ENCODE measurements at places on chromosomes 7 and 10.

DNA sequence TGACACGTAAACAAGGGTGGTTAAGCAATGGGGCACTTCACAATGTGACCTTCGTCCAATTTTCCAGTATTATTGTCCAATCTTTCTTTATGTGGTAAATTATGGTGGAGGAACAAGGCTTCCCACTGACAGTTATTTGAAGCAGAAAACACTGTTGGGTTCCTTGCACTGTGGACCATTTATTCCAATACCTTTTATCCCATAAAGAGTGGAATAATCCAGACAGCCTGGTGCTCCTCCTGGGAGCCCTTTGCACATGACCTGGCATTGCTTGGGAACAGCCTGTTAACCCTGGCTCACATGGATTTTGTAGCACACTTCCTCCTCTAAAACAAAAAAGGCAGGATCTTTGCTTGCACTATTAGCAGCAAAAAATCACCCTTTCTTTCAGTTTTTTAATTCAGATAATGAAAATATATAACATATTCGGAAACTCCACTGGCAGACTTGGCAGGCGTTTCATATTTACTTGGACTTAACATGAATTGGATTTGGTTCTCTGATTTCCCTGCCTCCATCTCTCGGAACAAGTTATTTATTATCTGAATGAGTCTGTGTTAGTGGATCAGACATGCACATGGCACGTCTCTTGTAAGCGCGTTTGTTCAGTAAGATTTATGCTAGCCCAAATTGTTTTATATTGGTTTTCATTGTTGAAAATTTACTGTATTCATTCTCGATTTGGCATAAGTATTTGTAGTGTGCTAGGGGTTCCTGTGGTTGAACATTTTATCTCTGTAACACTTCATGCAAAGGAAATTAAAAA lies 59.3 kb downstream of the BMPER start:
- DNase-seq, result no peak

DNA sequence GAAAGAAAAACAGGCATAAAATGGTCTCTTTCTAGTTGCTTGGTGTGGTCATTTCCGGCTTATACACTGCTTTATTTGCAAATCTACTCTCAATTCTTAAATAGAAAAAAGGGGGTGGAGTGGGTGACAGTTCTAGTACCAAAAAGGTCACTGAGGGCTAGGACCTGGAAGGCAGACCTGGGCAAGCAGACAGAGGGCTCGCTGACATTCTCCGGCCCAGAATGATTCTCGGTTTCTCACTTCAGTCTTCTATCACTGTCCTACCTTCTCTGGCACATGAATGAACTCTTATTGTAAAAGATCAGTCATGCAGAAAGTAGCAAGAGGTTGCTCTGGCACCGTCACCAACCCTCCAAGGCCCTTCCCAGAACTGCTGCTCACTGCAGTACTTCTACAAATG lies 54.0 kb downstream of the MALSU1 start:
- DNase-seq, result no peak

DNA sequence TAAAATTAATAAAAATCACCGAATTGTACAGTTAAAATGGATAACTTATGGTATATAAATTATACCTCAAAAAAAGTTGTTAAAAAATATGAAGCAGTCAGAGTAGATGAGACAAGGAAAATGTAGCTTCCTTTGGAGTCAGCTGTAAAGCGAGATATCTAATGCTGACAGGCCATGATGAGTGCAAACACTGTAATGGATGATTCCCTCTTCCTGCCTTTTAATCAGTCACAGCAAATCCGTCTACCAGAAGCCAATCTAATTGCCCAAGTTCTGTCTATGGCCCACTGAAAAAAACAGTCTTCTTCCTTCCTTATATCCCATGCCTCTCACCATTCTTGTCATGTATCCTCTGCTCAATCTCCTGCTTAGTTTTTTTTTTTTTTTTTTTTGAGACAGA lies 59.9 kb upstream of the DNAJB12 start:
- no peak for DNase-seq

DNA sequence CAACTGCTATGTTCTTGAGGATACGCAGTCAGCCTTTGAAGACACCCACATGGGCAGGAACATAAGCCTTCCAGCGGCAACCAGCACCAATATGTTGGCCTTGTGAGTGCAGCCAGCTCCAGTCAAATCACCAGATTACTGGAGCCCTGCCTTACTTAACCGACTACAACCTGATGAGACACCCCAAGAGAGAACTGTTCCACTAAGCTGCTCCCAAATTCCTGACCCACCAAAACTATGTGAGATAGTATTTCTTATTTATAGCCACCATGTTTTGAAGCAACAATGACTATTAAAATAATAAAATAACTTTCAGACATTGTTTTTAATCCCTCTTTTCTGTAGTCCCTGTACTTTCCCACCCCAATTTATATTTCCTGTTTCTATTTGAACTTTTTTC lies 179.6 kb downstream of the ADK start:
- DNase-seq, result no peak

DNA sequence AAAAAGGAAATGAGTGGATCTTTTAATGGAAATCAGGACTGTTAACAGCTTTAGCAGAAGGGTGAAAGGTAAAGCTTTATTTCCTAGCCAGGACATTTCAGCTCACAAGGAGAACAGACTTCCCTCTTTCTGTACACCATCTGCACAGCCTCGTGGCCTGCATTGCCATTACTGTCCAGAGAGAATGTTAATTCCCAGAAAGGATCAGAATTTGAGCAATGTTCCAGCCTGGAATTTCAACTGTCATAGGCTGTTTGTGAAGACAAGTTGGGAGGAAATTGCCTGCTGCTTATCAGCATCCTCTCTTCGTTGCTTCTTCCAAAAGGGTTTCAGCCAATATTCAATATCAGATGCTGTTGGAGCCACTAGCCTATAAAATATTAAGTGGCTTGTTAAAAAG lies 22.0 kb downstream of the NXPH1 start:
- no peak for DNase-seq

DNA sequence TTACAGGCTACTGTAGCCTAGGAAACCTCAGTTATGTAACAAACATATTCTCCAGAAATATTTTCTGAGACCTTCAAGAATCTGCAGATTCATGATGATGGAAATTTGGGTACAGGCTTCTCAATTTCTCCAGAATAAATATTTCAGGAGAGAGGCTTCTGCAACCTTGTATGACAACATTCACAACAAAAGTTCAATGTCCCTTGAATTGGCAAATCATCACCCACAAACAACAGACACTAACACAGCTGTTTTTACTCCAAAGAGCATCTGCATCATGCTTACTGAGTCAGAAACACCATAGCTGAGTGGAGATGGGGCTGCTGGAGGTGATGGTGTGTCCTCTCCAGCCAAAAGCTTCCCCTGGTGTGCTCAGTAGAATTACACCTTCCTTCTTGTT lies 9.3 kb upstream of the COBL start:
- DNase-seq, result no peak

DNA sequence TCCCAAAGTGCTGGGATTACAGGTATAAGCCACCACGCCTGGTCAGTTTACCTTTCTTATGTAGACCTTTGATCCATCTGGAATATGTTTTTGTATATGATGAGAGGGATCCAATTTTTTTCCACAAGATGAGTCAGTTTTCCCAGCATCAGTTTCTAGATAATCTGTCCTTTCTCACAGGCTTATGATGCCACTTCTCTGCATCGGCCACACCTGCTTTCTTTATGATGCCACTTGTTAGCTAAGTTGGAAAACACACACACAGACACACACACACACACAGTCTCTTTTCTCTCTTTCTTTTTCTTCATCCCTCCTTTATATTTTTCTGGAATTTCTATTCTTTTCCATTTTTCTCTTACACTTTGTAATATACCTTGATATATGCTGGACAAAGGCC lies 240.8 kb downstream of the BICC1 start:
- no peak for DNase-seq

GRCh38 chr7:26648554-26648953 lies 215.8 kb downstream of the SKAP2 start:
- no peak for DNase-seq

DNA sequence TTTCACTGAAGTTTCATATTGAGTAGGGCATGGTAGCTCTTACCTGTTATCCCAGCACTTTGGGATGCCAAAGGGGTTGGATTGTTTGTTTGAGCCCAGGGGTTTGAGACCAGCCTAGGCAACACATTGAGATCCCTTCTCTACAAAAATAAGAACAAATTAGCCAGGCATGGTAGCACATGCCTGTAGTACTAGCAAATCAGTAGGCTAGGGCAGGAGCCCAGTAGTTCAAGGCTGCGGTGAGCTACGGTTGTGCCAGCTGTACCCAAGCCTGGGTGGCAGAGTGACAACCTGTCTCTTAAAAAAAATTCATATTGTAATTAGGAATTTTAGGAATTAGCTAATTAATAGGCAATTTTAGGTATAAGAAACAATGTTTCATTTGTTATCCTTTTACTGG lies 18.0 kb downstream of the BBIP1 start:
- no peak for DNase-seq

DNA sequence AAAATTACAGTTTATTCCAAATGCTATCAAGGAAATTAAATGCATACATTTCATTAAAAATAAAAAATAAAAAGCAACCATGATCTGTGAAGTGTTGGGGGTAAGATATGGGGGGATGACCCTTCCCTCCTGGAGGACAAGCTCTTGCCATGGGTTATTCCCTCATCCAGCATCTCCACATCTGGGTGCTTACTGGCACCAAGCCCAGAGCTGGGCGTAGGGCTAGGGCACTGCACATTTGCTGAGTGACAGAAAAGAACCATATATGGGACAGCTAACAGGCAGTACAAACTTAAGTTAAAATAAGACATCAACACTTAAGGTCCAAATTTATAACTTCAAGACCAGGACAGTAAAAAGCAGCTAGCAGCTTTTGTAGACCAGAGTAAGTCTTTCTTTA lies 10.2 kb downstream of the CCDC6 start:
- no peak for DNase-seq

- DNase-seq, result no peak
Measured at GRCh38 chr7:7976677-7977076, 8.1 kb downstream of the GLCCI1 start.

GRCh38 chr7:42914421-42915045 lies 2.7 kb upstream of the C7orf25 start:
- no peak for DNase-seq

GRCh38 chr7:159051916-159052315 lies 92.8 kb downstream of the VIPR2 start:
- DNase-seq, result no peak

DNA sequence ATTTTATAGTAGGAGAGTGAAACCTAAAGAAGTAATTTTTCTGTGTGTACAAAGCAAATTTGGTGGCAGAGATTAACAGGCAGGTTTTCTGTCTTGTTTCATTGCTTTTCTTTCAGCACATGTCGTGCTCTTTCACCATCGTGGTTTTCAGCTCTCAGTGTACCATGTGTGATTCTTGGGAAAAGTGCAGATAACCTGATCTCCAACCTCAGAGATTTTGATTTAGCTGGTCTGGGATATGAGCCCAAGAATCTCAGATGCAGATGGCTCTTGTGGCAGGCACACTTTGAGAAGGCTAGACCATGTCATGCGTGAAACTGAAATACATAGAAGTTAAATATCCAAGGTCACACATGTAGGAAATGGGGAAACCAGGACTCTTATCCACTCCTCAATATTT lies 317.4 kb downstream of the EXOC4 start:
- no peak for DNase-seq

GRCh38 chr7:23020742-23021401 lies 6.9 kb upstream of the HYCC1 start:
- peak; percentile 7 for DNase-seq

- DNase-seq, result no peak
Measured at GRCh38 chr10:69665474-69666320, 35.6 kb downstream of the FAM241B start.

- no peak for DNase-seq
Measured at GRCh38 chr10:133400624-133401424, 6.9 kb downstream of the MTG1 start.

All from activated effector memory CD4-positive, alpha-beta T cell treated with Interleukin-2 at 50 U/mL for 16 hours (primary cell).